Left cardiac atrium (tissue), 4 donors: ENCODE measurements at places on chromosomes 5 and 9. TPM values are rescaled to one million over a fixed set of nuclear protein-coding genes. Genes with fewer than 3 reads are reported as not detected.

DNA sequence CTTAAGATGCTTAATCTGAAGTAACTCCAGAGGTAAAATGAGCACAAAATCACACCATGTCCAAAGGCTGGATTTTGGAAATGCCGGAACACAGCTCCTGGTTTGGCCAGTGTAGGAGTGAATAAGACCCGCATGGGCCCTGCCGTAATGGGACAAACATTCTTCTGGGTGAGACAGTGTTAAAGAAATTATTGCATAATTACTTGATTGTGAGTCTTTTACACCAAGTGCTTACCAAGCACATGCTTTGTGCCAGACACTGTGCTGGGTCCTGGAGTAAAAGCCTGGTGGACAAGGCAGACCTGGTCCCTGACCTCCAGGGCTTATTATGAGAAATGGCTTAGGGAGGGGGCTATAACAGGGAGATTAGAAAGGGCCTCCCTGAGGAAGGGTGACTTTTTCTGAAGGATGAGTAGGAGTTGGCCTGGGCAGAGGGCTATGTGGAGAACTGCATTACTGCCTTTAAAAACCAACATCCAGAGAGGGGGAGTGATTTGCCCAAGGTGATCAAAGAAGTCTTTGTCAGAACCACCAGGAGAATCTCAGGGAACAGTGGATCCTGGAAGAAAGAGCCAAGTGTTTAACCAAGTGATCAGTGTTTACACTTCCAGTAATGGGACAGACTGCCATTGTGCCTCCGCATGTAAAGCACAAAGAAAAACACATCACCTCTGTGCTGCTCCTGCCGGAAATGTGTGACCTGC, 3.5 kb downstream of the PDE6A start:
- DNase-seq = no peak

GRCh38 chr5:179603308-179603707, 20.2 kb downstream of the HNRNPH1 start:
- no peak for DNase-seq

- no peak for DNase-seq
Observed at GRCh38 chr9:121876658-121877271, 216.3 kb downstream of the TTLL11 start.

- no peak for DNase-seq
Observed at GRCh38 chr5:119340597-119341218, 15.1 kb upstream of the TNFAIP8 start.

Gene SCGB3A2
- not detected for total RNA-seq
